ENCODE measurements at places on chromosomes 1 and 21.

- no peak for DNase-seq
These were observed 2.0 kb downstream of the HCN3 start for GRCh38 chr1:155279268-155279667.

- no peak for DNase-seq
These were observed 1012.7 kb downstream of the ADGRL2 start for GRCh38 chr1:82813386-82813785.

DNA sequence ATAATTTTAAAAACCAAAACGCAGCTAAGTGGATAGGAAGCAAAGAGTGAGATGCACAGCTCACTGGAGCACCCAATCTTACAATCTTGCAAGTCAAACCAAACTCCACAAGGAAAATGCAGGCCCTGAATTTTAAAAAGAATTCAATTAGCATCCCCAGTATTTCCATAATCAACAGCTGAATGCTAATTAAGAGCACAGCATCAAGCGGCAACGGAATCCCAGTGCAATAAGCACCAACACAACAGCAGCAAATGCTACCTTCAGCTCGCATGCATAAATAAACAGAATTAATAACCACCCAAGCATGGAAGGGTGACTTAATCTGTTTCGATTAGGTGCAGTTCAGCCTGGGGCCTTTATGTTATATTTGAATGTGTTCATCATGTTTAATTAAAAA lies 142.9 kb downstream of the SLC45A1 start:
- DNase-seq, result no peak

DNA sequence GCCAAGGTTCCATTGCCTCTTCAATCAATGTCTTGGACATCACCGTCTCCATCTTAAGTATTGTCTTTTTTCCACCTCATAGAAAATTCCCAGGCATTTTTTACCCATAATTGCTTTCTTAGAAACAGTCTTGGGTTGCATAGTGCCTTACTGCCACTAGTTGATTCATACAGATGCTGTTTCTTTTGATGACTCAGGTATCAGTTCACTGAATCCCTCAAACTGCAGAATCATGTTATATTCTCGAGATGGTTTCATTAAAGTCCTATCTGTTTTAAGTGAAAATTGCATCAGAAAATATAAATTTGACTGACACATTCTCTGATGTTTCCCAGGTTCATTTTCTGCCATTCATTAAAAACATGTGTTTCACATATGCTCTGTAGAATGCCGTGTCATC lies 1489.1 kb downstream of the BRINP3 start:
- DNase-seq, result no peak

DNA sequence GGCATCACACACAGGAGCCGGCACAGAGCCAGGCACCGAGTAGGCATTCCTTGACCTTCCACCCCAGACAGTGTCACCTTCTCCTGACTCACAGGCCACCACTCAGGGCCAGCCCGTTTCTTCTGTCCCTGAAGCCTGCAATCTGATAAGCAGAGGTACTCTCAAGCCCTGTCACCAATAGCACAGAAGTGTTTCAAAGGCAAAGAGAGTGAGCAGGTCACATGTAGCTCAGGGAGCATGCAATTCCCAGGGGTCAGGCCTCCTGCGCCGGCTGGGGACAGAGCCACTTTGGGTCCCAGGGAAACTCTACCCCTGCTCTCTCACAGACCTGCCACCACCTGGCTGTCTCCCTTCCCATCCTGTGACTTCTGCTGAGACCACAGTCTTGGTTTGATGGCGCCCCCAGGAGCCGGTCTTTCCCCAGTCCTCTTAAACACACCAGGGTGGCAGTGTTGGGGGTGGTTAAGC lies 13.2 kb downstream of the CAPN9 start:
- no peak for DNase-seq

GRCh38 chr1:14571810-14572767 lies 26.4 kb upstream of the KAZN start:
- peak; percentile 37 for DNase-seq

DNA sequence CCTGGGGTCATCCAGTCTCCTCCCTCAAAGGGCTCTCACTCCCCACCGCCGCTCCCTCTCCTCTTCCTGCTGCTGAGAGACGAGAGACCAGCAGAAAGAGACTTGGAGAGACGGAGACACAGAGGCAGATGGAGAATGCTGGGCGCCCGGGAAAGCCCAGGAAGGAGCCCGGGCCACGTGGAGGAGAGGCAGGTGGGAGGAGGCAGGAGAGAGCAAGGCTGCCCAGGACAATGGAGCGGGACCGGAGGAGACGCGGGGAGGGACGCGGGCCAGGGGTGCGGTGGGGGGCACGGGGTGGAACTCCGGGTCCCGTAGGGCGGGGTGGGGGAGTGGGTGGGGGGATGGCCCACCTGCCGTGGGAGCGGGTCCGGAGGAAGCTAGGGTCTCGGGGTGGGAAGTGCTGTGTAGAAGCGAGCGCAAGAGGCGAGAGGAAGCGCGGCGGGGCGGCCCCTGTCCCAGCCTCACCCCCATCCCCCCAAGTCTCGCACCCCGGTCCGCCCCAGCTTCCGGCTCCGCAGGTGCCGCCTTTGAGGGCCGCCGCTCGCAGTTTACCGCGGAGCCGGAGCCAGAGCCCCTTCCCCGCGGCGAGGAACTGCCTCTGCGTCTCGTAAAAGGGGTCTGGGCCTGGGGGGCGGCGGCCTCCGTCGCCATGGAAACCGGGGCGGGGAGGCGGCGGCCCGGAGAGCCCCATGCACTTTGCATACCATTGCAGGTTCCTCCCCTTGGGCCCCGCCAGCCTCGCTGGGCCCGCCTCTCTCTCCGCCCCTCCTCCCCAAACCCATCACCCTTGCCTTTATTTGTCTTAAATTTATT lies 11.7 kb upstream of the EPHA2 start:
- DNase-seq, result peak; percentile 87

- no peak for DNase-seq
These were observed 43.8 kb downstream of the DDR2 start for GRCh38 chr1:162676087-162676486.

GRCh38 chr1:68291688-68292384 lies 59.5 kb upstream of the WLS start:
- DNase-seq, result no peak
